ENCODE measurements at places on chromosomes 1 and 21. TPM values are rescaled to one million over a fixed set of nuclear protein-coding genes. Genes with fewer than 3 reads are reported as not detected.

DNA sequence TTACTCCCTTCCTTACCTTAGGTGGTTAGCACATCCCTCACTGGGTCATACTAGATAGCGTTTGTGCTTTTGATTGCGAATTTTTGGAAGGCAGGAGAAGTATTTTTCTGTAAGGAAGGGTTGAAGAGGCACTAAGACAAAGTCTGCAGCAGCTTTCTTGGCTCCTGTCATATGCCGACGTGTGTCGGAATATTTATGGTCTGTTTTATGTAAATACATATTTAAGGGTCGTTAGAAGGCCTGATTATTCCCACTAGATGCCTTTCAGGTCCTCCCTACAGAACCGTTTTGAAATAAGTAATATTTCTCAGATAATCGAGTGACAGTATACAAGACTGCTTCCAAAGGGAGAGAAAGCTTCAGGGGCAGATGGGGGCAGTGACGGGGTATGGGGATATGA is 10.0 kb downstream of the RNF220 start:
- no peak for DNase-seq

GRCh38 chr1:172390301-172390682 is 30.2 kb upstream of the C1orf105 start:
- DNase-seq, result no peak

The ARHGAP29 gene
- total RNA-seq, result 250 TPM

GRCh38 chr1:53521924-53522552 is 62.8 kb downstream of the DMRTB1 start:
- DNase-seq, result no peak

DNA sequence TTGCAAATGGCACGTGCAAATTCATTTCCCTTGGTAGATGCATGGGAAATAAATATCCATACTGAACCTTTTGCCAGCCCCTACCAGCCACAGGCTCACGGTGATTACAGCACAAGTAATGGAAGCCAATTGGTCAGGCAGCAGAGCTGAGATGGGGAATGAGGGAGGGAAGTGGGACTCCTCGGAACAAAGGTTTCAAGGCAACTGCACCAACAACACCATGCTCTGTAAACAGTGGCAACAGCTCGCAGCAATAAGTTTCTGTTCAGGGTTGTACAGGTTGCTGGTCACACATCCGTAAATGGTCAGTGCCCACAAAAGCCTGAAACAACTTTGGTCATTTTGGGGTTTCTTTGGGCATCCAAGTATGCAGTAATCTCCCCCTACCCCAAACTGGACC is 62.7 kb upstream of the LPGAT1 start:
- DNase-seq, result no peak

The RNPC3 gene
- total RNA-seq, result 14.1 TPM

- peak; percentile 33 for DNase-seq
These were observed 23.2 kb upstream of the QSOX1 start for GRCh38 chr1:180131510-180131909.

DNA sequence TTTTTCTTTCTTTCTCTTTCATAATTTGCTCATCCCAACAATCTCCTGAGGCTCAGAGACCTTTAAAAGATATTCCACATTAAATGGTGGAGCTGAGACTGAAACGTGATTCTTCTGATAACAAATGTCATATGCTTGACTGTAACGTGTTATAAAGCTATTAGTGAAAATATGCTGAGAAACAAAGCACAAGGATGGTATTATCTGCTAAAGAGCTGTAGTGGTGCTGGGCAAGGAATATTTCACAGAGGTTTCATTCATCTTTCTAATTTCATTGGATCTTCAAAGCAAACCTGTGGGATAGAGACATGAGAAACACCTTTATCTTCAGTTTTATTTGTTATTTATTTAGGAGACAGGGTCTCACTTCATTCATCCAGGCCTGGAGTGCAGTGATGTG is 98.1 kb upstream of the WLS start:
- no peak for DNase-seq

- no peak for DNase-seq
These were observed 191.8 kb upstream of the DPYD start for GRCh38 chr1:98112626-98113025.

DNA sequence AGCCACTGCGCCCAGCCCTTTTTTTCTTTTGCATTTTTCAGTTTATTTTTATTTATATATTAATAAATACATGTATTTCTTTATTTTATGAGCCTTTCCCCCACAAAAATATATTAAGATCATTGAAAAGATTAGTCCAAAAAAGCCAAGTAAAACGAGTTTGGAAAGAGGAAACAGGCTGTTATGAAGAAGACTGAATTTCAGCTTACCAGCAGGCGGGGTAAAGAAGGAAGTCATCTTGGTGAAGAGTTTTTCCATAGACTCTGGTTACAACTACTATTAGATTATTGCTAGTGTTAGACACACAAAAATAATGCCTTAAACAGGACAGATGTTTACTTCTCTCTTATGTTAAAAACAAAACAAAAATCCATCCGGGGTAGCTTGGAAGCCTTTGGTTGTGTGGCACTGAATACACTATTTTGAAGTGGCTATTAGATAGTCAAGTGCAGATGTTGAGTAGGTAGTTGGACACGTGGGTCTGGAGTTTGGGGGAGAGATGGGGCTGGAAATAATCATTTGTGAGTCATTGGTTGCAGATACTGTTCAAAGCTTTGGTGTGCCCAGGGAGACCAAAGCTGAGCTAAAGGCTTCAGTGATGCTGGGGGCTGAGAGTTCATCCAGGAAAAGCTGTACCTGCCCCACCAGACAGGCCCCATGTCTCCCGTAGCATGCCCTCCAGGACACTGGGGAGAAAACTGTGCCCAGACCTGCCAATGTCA is 8.7 kb upstream of the LRRC71 start:
- no peak for DNase-seq

DNA sequence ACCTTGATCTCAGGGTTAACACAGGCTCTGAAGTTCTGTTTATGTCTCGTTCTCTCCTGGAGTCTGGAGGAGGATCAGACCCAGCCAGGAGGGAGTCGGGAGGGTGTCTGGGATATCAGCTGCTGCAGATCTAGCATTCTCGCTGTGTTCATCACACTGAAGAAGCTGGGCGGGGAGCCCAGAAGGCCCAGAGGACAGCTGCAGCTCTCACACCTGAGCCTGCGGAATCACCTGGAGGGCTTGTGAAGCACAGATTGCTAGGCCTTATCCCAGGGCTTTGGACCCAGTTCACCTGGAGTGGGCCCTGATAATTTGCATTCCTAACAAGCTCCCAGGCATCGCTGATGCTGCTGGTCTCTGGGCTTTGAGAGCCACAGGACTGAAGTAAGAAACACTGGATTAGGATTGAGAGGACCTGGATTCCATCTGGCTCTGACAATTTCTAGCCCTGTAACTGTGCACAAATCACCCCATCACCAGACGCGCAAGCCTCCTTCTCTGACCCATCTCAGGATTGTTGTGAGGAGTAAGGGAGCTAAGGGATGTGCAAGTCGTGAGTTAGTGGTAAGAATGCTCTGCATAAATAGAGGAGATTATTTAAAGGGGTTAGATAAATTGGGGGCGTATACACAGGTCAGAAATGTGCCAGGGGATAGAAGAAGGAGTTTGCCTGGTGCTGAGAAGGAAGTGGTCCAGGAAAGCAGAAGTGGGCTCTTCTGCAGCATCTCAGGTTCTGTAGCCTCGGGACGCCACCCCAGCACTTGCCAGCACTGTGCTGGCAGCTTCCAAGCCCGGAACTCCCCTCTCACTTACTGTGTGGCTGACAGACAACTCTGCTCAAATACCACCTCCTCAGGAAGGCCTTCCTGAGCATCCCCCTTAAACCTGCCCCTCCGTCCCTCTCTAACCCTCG is 19.1 kb downstream of the ABCA4 start:
- no peak for DNase-seq

GRCh38 chr21:46402421-46402820 is 56.3 kb upstream of the DIP2A start:
- DNase-seq, result no peak

DNA sequence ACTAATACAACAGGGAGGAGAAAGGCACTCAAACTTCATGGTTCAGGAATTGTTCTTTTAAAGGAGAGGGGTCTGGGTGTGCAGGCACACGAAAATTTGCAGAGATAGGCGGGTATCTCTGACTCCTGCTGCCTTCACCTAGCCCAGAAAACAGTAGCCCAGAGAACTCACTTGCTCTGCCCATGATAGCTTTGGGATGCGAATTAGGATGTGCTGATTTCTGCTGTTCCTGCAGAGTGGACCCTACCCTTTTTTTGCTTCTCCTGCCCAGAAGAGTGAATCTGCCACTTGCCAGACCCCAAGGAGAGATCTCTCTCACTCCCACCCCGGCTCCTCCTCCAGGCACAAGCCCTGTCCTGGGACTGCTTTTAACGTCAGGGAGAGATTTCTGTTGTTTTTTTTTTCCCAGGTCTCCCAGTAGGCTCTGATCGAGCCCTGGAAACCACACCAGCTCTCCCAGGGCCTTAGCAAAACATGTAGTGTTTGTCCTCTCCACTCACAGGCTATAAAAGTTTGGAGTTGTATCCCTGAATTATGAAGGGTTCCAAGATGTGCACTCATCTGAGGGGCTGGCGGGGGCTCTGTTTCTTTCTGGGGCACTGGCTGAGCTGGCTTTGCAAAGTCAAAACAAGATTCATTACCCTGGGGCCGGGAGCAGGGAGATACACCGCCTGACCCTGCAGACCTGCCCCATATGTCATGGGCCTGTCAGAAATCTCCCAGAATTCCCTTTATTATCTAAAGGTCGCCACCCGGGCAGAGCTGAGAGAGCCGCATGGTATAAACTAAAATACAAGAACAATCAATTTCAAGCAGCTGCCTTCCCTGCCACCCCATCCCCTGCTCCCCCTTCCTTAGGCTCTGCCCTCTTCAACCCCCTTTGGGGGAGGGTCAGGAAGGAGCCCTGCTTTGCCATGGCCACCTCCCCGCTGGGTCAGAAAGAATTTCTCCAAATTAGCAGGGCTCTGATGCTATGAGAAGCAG is 17.9 kb downstream of the PLXNA2 start:
- DNase-seq, result no peak

DNA sequence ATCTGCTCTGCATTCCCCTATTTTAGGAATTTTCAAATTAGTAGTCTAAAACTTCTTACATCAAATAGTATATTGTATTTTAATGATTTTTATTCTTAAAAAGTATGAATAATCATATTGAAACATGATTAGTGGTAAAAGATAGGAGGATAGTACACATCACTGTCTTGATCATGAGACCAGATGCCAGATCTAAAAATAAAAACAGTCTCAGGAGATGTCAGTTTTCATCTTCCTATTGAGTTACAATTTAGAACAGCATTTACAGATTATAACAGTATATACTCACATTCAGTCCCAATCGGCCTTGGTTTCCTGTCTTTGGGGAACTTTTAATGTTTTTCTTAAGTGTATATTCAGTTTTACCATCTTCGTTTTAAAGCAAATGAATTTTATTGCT is 95.9 kb downstream of the USP25 start:
- no peak for DNase-seq

The HMCN1 gene
- 0.17 TPM for total RNA-seq

The TCEA3 gene
- 9.6 TPM for total RNA-seq

GRCh38 chr1:71919811-71920509 is 362.4 kb downstream of the NEGR1 start:
- no peak for DNase-seq

DNA sequence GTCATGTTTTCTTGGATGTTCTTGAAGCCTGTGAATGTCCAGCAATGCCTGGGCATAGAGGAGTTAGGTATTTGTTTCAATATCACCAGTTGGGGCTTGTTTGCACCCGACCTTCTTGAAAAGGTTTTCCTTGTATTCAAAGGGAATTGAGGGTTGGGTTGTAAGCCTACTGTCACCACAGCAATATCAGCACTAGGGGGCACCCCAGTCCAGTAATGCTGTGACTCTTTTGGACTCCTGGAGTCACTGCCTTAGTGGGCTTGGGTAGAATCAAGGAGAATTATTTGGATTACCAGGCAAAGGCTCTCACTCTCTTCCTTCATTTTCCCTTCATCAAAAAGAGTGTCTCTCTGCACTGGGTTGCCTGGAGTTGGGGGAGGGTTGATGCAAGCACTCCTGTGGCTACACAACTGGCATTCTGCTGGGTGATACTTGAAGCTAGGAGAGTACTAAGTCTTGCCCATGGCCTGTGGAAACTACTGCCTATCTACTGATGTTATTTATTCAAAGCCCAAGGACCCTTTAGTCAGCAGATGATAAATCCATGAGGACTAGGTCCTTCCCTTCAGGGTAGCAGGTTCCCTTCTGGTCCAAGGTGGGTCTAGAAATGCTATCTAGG is 34.5 kb downstream of the OR10R2 start:
- peak; percentile 6 for DNase-seq

GRCh38 chr1:11098931-11099309 is 749 bp downstream of the EXOSC10 start:
- no peak for DNase-seq

- no peak for DNase-seq
These were observed 488 bp downstream of the SLC35D1 start for GRCh38 chr1:67053535-67053784.

The ATP1A4 gene
- total RNA-seq, result not detected

The CDC20 gene
- 2.1 TPM for total RNA-seq

The LHX8 gene
- not detected for total RNA-seq

DNA sequence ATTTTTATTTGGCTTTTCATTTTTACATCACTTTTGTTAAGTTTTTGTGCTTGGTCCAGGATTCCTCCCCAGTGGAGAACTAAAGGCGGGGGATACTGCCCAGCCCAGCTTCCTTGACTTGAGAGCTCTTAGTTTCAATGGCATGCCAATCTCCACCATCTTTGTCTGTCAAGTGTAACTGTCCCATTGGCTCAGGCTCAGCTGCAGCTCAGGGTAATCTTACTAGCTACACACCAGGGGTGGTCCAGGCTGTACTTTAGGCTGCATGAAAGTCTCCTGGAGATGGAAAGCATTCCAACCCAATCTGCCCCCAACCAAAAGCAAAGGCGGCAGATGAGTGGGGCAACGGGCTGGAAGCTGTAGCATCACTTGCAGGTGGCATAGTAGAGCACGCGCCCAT is 31.4 kb downstream of the CAMK1G start:
- no peak for DNase-seq
